ENCODE measurements at places on chromosomes 4 and X.

- DNase-seq, result no peak
These were observed 313.2 kb downstream of the ANTXR2 start for GRCh38 chr4:79759793-79760192.

GRCh38 chr4:84647312-84647884 lies 64.5 kb downstream of the CDS1 start:
- no peak for DNase-seq

DNA sequence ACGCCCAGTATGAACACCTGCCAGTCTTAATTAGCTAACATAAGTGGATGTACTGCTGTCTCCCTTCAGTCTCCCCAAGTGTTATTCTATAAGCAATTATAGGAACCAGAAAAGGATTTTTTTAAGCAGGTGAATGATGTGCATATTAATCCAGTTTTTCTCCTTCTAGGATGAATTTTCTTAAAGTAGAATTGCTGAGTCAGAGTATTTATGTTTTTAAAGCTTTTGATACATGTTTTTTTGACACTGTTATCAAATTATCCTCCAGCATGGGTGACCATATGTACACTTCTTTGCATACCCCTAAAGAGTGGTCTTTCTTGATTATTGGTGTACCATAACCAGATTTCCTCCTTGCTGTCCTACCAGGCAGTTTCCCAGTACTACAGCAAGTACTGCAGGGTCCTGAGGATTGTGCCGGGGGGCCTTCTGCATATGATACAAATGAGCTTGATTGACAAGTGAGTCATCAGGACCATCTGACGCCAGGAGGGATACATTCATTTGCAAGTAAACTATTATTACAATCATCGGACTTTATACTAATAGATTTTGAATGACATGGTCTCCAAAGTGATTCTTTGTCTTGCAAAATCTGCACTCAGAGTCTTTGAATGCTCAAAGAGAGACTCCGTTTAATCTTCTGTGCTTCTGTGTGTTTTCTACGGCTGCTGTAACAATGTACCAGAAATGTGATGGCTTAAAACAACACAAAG lies 10.7 kb upstream of the PCYT1B start:
- DNase-seq, result no peak

- no peak for DNase-seq
These were observed 4.5 kb downstream of the CYSLTR1 start for GRCh38 chrX:78322863-78323262.

GRCh38 chr4:79920163-79920853 lies 152.7 kb downstream of the ANTXR2 start:
- no peak for DNase-seq

DNA sequence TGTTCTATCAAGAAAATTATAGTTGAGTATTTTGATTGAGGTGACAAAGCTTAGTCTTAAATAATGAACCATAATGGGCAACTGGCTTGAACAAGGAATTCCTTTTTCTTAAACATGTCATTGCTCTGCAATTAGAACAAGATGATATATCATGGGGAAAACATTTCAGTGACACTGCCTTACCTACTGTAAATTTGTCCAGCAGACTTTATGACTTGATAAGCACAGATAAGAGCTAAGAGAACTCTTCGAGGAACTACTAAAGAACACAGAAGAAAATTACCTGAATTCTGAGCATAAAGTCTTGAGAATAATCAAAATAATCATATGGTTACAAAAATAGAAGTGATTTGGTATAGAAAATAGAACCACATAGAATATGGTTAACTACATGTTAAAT lies 257.8 kb downstream of the PDHA2 start:
- no peak for DNase-seq

- DNase-seq, result no peak
These were observed 411.2 kb downstream of the SPOCK3 start for GRCh38 chr4:166823126-166823525.

Data from naive thymus-derived CD8-positive, alpha-beta T cell (primary cell).